Fibroblast of skin of back (primary cell): ENCODE measurements at places on chromosomes 11 and 22.

DNA sequence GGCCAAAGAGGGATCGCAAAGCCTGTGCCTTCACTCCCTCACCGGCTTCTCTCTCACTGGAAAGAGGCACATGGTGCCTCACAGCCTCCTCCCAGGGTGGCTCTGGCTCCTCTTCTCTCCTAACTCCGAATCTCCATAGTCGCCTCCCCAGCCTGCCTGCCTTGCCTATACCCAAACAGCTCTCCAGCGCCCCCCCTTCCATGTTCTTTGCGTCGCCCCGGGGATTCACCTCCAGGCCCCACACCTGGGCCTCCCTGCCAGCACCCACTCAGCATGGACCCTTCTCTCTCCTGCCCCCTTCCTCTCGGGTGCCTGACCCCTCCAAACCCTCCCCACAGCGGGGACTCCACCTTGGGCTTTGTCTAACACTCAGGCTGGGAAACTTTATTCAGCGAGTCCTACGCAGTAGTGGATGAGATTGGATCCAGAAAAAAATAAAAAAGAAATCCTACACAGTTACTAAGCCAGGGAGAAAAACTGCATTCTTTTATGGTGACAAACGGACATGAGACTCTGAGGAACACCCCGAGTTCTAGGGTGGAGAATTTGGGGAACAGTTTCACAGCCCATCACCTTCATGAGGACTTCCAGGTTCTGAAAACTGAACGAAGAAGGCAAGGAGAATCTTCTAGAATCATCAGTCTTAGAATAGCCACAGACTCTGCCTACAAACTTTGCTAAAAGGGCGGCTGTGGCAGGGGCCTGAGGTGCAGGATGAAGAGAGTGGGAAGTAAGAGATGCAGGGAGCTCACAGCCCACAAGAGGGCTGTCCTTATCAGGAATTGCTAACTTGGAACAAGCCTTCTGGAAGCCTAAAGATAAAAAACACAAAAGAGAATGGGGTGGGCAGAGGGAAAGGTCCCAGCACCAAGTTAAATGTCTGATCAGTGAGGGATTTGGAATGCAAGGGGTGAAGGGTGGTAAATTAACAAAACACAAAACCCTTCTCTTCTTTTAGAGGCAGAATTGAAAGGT is 5.3 kb downstream of the PPM1F start:
- DNase-seq: peak; percentile 59

DNA sequence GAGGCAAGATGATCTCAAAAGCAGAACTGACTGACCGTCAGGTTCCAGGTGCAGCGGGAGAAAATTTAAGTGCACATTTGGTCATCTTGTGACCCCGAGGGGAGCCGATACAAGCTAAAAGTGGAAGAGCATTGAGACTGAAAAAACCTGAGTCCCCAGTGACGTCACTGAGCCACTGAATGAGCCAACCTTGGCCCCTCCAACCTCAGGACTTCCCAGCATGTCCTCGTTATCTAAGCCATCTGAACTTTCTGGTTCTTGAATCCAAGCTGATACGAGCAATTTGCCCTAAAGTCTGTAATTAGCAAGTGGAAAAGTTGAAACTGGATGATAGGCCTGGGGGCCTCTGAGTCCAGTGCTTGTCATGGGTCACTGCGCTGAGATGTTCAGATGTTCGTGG is 51.1 kb upstream of the ISX start:
- no peak for DNase-seq

DNA sequence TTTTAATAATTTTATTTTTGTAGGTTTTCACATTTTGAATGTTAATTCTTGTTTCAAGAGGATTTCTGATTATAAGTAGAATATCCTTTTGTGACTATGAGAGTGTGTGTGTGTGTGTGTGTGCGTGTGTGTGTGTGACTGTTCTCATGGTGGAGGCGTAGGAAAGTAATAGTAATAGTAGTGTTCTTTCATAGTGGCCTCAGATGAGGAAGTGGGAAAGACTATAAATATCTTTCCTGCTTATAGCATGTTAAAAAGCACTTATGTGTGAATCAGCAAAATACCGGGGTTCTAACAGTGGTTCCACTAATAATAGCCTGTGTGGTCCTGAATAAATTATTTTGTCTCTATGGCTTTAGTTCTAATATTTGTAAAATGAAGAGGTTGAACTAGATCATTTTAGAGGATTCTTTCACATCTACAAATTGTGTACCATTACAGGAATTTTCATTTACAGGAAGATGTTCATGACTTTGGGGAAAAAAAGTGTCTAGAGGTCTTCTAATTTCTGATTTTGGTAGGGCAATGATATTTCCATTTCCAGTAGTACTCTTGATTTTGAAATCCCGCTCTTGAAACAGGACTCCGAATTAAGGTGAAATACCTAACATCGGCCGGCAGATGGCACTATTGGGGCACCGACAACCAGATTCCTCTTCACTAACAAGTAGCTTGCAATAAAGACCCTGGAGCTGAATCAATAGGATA is 29.9 kb upstream of the OR10G7 start:
- peak; percentile 64 for DNase-seq

- DNase-seq: no peak
These were observed 16.9 kb downstream of the ELFN2 start for GRCh38 chr22:37410174-37411055.

- DNase-seq: no peak
These were observed 40.5 kb upstream of the OR9Q1 start for GRCh38 chr11:57983191-57983590.

DNA sequence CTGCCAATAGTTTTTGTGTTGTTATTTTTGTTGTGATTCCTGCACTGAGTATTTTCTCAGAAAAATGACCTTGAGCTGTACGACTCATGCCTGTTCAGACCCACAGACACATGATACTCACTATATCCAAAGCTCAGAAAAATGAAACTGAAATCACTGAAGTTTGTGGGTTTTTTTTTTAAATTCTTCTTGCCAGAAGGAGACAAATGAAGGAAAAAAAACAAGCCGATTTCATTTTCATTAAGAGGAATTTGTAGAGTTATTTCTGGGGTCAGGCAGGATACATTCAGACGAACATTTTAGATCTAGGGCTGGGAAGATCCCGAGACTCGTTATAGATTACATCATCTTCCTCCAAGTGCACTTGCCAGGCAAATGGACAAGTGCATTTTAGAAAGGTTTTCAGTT is 60.4 kb downstream of the BMAL1 start:
- DNase-seq: peak; percentile 60

- no peak for DNase-seq
These were observed 420.6 kb upstream of the ISX start for GRCh38 chr22:34645375-34645774.

- DNase-seq: no peak
These were observed 6.2 kb downstream of the TBX1 start for GRCh38 chr22:19766511-19767426.

GRCh38 chr11:27356624-27357222 is 6.3 kb downstream of the CCDC34 start:
- no peak for DNase-seq

DNA sequence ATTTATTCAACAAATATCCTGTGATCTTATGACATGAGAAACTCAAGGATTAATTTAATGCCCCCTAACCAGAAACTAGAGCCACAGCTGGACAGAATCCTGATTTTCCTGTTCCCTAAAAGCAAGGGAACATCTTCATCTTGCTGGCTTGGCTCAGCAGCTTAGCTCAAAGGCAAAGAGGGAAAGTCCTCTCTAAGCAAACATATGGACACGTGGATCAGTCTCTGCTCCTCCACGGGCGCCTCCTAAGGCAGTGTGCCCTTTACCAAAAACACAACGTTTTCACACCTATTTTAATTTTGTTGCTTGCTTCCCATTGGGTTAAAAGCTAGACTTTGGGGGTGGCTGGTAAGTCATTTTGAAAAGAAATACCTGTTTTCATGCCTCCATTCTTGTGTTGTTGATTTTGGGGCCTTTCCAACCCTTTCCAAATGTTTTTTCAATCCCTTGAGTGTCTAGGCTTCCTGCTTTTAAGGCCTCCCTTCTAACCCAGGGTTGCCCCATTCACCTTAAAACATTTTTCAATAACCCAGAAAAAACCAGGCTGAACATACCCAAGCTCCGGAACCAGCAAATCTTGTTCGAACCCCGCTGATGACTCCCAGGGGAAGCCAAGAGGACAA is 15.5 kb downstream of the SLC1A2 start:
- no peak for DNase-seq

DNA sequence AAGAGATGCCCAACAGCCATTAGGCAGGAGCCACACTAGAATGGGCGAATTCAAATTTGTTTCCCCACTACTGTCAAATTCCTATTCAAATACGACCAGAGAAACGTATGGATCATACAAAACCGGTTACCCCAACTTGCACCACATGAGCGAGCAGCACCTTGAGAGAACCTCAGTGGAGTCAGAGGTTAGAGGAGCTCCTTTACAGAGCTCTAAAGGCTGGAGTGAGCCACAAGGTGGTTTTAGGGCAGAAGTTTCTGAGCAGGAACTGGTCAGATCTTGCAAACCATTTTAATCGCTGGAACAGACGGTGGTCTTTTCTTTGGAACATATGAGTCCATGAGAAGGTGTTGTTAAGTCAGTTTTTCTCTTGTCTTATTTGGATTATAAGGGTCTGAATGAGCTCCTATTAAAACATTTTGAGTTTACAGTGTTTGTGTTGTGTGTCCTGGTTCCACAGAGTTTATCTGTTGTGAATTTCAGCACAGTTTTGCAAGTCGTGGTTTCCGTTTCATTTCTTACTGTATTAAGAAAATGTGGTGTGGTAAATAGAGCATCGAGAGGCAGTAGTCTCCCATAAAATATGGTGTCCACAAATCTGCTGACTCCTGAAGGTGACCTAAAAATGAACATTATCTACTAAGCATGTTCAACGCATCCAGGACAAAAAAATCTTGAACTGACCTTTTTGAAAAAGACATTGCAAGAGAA is 471.7 kb downstream of the NTM start:
- no peak for DNase-seq

DNA sequence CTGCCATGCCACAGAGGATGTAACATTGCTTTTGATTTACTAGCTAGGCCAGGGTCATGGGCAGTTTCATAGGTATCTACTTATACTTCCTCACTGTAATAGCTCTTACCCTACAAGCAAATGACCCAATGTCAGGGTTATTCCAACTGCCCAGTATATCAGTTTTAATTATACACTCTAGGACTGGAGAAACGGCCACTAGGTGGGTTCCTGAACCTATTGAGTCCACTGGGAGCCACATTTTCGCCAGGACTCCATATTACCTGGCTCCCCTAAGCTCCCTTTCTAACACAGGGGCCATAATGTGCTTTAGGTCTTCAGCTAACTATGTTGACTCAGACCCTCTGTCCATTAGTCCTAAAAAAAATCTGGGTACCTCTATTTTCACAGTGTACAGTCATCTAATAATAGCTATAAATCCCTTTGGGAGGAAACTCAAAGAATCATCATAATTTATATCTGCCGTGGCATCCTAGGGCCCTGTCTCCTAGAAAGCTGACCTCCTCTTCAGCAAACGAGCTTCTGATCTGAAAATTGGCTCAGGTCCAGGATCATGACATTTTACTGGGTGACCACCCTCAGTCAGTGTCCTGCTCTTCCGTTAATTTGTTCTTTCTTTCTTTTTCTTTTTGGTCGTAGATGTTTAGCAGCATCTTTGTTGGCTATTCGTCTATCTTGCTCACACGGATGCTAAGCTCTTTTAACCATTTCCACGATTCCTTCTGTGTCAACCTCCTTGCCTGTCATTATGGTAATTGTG is 244.3 kb downstream of the FAM76B start:
- DNase-seq: no peak

DNA sequence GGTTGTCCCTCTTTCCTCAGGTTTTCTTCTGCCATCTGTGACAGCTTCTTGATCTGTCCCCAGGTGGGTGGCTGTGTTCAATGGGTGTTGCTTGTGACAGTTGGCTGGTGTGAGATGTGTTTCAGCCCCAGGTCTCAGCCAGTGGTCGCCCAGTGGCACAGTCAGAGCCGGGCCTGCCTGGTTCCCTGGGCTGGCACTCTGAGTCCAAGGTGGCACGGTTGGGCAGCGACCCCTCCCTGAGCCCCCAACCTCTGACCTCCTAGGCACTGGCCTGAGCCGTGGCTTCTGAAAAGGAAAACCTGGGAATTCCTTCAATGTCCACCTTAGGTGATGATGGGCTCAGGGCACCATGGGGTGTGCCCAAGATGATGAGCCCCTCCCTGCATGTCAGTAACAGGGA is 14.0 kb upstream of the PRODH start:
- DNase-seq: no peak

- no peak for DNase-seq
These were observed 9.5 kb downstream of the METTL15 start for GRCh38 chr11:28117712-28118111.
